ENCODE measurements at places on chromosomes 6 and 20.
A peak's percentile ranks its signal among the peaks of the same experiment; 100 is the strongest.

DNA sequence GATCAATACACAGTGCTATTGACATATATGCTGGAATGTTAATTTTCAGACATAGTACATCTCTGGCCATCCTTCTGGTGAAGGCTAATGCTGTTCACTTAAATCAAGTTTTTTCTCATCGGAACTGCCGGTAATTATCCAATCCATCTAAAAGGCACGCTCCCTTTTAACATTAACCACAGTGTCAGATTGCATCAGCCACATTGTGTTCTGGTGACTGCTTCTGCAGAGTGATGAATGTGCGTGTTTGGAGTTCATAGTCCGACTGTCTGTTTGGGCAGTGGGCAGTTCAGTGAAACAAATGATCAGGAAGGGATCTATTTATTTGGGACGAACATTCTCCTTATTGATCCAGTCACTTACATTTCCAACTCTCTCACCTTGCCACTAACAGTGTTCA is 49.5 kb downstream of the SOBP start:
- no peak for DNase-seq
- H3K36me3 ChIP-seq, result 0 out of 3 replicates have a peak, but pooled peaks cover 2% of the 10 kb centered on the region
- H3K27ac ChIP-seq, result no peak overlapping the region
- no peaks in the 10 kb centered on the region for H3K27me3 ChIP-seq

GRCh38 chr6:157984686-157985225 is 3.1 kb downstream of the SYNJ2 start:
- H3K27me3 ChIP-seq, result no peaks in the 10 kb centered on the region
- H3K36me3 ChIP-seq, result no peaks in the 10 kb centered on the region
- H3K4me1 ChIP-seq, result peaks cover 10% of the 10 kb centered on the region
- no peak for DNase-seq
- no peak overlapping the region for H3K4me3 ChIP-seq

DNA sequence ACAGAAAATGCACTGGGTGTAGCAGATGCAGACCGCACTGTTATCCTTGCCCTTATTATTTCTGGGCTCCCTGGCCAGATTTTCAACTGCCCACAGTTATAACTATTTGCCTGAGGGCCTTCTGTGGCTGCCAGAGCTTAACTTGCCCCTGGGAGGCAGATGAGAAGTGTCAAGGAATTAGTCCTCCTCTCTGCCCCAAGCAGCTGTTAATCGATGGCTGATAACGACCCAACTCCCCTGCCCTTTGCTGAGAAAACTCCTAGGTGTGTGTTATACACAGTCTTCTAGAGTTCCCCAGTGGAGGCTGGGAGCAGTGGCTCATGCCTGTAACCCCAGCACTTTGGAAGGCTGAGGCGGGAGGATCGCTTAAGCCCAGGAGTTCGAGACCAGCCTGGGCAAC is 44.4 kb upstream of the SHLD1 start:
- peaks cover 2% of the 10 kb centered on the region for H3K36me3 ChIP-seq
- H3K4me1 ChIP-seq, result no peaks in the 10 kb centered on the region
- H3K27me3 ChIP-seq, result no peaks in the 10 kb centered on the region
- H3K27ac ChIP-seq, result no peak overlapping the region
- H3K4me3 ChIP-seq, result no peak overlapping the region
- no peak for DNase-seq

DNA sequence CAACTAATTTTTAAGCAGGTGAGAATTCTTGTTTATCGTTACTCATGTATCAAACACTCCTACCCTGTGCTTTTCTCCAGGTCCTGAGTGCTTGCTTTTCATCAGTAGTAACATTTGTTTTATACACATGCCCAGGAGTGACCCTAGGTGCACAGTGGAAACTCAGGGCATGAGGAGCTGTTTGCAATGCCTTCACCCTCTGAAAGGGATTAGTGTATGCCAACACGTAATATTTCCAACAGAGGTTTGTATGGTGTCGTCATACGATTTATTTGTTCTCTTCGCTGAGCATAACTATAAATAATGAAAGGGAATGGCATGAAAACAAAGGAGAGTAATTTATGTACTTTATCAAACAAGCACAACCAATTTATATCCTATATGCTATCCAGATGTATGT is 537.4 kb upstream of the MMS22L start:
- peaks cover 18% of the 10 kb centered on the region for H3K4me1 ChIP-seq
- no peak overlapping the region for H3K4me3 ChIP-seq
- no peaks in the 10 kb centered on the region for H3K27me3 ChIP-seq
- no peak for DNase-seq

DNA sequence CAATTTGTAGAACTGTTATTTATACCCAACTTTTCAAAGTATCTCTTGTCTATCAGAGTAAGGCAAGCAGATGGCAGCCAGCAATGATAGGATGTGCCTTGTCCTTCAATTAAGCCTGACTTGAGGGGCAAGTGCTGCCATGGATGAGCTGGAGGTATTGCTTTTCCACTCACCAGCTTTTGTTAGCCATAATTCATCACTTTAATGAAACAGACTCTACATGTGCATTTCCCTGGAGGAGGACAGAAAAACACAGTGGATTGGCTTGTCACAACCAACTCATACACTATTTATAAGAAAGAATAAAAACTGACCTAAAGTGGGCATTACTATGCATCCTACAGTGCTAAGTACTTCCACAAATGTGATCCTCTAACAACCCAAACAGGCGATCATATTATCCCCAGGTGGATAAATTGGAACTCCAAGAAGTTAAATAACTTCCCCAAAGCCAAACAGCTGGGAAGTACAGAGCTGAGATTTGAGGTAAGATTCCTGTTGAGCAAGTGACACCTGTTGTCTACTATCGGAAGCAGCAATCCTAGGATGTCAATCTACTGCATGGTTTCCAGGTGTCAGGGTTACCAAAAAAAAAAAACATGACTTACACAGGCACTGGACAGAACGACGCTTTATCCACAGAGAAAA is 73.9 kb upstream of the NRSN1 start:
- no peaks in the 10 kb centered on the region for H3K36me3 ChIP-seq
- no peak overlapping the region for H3K4me3 ChIP-seq
- H3K4me1 ChIP-seq, result no peaks in the 10 kb centered on the region
- no peak overlapping the region for H3K27ac ChIP-seq

DNA sequence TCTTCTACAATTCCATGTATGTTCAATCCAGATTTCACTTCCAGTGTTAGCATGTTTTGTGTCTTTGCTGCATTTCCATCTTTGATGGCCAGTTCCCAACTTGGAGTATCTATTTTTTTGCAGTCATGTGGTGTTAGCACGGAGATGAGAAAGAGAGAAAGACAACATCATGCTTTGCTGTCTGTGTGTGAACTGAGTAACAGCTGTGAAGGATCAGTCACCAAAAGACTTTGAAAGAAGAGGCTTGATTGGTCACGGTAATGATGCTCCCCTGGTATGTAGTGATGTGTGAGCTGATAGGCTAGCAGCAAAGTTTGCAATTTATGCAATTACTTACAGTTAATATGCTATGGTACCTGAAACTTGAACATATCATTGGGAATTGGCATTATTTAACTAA is 731.3 kb upstream of the NRSN1 start:
- H3K36me3 ChIP-seq, result no peaks in the 10 kb centered on the region
- DNase-seq, result no peak

DNA sequence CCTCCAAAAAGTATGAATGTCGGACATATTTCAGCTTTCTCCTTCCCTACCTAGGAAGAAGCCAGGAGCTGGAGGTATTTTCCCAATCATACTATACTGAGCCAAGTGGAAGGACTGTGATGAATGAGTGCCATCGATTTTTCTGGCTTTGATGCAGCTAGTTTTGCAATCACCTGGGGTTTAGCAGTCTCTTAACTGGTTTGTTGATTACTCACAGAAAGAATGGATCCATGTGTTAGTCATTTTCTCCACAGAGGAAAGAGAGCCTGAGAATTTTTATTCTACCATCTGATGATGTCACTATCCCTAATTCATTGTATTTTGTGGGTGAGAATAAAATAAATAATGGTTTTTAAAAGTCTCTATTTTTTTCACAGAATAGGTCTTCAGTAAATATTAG is 282.9 kb upstream of the RNF217 start:
- H3K27me3 ChIP-seq, result no peaks in the 10 kb centered on the region
- no peaks in the 10 kb centered on the region for H3K4me1 ChIP-seq
- no peak overlapping the region for H3K4me3 ChIP-seq
- H3K27ac ChIP-seq, result no peak overlapping the region
- H3K36me3 ChIP-seq, result peaks cover 8% of the 10 kb centered on the region
- DNase-seq, result no peak

DNA sequence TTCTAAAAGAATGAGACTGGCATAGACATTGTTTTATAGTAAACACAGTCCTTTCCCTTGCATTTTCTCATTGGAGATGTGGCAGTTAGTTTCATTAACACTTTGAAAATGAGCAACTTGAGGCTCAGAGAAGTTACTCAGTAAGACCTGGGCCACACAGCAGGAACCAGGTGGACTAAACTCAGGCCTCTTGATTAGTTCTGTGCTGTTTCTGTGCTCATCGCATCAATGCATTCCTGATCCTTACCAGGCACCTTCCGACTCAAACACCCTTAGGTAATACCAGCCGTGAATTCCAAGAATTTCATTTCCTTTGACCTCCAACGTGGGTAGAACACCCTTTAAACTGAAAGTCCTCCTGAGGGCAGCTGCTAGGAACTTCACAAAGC is 362.8 kb downstream of the ESR1 start:
- no peaks in the 10 kb centered on the region for H3K36me3 ChIP-seq
- H3K4me3 ChIP-seq, result no peak overlapping the region
- DNase-seq, result no peak
- no peak overlapping the region for H3K27ac ChIP-seq

- no peak overlapping the region for H3K27ac ChIP-seq
- no peak for DNase-seq
- H3K36me3 ChIP-seq, result no peaks in the 10 kb centered on the region
- peaks cover 2% of the 10 kb centered on the region for H3K4me1 ChIP-seq
- H3K4me3 ChIP-seq, result no peak overlapping the region
- H3K27me3 ChIP-seq, result no peaks in the 10 kb centered on the region
Observed at GRCh38 chr20:25038591-25039015, 19.3 kb downstream of the ACSS1 start.

DNA sequence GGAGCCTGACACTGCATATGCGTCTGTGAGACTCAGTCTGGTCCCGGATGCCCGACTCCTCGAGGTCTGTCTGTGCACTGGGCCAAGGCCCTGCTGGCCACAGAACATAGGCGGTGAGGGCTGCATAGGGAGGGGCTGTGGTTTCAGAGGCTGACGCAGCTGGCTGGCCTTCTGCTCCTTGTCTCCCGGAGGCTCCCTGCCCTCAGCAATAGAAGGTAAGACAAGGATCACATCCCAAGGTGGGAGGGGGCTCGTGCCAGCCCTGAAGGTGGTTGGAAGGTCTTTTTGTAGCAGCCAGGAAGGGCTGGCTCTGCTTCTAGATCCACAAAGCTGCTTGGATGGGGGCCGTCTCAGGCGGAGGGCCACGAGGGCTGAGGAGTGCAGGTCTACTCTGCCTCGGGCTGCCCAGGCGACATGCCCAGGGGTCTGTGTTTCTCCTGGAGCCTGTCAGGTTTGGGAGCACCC is 239.8 kb upstream of the SULF2 start:
- H3K27me3 ChIP-seq, result no peaks in the 10 kb centered on the region
- DNase-seq, result peak; percentile 76
- no peak overlapping the region for H3K27ac ChIP-seq
- H3K36me3 ChIP-seq, result peaks cover 7% of the 10 kb centered on the region

DNA sequence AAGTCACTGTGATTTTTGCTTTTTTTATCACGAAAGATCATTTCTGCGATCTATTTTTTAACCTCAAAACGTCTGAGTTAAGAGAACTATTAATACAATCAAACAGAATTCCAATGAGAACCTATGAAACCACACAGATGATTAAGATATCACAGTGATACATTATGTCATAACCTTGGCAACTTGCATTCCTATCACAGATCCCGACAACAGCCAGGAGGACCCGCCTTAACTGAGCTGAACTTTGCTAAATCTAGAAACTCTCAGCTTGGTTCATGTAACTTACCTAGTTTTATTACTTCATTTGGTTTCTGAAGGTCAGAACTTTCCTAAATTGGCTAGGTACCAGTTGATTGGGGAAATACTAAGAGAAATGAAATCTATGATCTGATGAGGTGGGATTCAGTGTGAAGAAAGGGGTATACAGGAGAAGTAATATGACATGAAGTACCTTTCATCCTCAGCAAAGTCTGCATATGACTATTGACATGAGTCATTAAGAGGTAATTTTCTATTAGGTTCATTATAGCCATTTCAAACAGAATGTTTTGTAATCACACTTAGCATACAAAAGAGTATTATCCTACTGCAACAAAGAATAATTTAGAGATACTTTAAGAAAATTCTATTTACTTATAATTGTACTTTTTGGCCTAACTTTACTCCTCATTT is 11.2 kb downstream of the LYRM4 start:
- H3K4me3 ChIP-seq, result no peak overlapping the region
- no peaks in the 10 kb centered on the region for H3K4me1 ChIP-seq
- peaks cover 27% of the 10 kb centered on the region for H3K36me3 ChIP-seq

GRCh38 chr6:110590821-110591351 is 114.5 kb upstream of the SLC22A16 start:
- no peak overlapping the region for H3K27ac ChIP-seq
- no peaks in the 10 kb centered on the region for H3K27me3 ChIP-seq
- no peak for DNase-seq
- H3K36me3 ChIP-seq, result no peaks in the 10 kb centered on the region
- H3K4me3 ChIP-seq, result no peak overlapping the region

GRCh38 chr6:151109361-151109760 is 130.4 kb upstream of the AKAP12 start:
- no peak overlapping the region for H3K27ac ChIP-seq
- H3K27me3 ChIP-seq, result no peaks in the 10 kb centered on the region
- no peak for DNase-seq

DNA sequence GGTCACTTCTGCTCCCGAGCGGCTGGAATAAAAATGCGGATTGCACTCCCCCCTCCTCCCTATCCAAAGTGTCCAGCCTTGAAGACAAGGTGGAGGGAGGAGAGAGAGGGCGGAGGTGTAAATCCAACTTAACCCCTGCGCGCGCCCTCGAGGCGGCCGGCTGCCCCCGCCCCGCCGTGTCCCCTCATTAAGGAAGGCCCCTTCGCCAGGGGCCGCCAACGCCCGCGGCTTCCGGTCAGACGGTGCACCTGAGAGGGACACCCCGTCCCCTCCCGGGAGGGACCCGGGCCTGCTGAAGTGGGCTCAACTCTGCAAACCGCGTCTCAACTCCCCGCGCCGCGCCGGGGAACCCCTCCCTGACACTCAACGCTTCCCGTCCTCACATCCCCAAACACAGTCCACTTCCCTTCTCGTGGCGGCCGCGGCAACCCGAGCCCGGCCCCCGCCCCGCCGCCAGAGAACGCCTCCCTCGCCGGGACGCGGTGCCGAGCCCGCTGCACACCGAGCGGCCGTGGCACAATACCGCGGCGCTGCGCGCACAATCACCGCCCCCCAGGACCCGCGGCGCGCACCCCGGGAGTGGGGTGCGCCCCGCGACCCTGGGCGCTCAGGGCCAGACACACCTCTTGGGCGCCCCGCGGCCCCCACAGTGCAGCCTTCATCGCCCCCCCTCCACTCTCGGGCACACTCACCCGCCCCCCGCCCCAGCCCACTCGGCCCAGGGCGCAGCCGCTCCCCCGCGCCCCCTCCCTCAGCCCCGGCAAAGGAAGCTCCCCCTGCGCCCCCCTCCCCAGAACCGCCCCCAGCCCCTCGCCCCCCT is 102.5 kb downstream of the NOL4L start:
- no peak overlapping the region for H3K27ac ChIP-seq
- H3K27me3 ChIP-seq, result no peaks in the 10 kb centered on the region
- H3K36me3 ChIP-seq, result no peaks in the 10 kb centered on the region
- H3K4me1 ChIP-seq, result peaks cover 8% of the 10 kb centered on the region
- peak; percentile 68 for DNase-seq
- peak overlapping the region; percentile 91 for H3K4me3 ChIP-seq

GRCh38 chr20:51500311-51500710 is 42.2 kb downstream of the NFATC2 start:
- H3K27me3 ChIP-seq, result no peaks in the 10 kb centered on the region
- DNase-seq, result no peak
- H3K4me3 ChIP-seq, result no peak overlapping the region
- H3K36me3 ChIP-seq, result no peaks in the 10 kb centered on the region
- H3K4me1 ChIP-seq, result no peaks in the 10 kb centered on the region
